Stimulated activated CD4-positive, alpha-beta T cell treated with anti-CD3 and anti-CD28 coated beads, TNF-alpha, amount 100 ng/mL, for 4 hours (primary cell): ENCODE measurements at places on chromosomes 13 and 19.

DNA sequence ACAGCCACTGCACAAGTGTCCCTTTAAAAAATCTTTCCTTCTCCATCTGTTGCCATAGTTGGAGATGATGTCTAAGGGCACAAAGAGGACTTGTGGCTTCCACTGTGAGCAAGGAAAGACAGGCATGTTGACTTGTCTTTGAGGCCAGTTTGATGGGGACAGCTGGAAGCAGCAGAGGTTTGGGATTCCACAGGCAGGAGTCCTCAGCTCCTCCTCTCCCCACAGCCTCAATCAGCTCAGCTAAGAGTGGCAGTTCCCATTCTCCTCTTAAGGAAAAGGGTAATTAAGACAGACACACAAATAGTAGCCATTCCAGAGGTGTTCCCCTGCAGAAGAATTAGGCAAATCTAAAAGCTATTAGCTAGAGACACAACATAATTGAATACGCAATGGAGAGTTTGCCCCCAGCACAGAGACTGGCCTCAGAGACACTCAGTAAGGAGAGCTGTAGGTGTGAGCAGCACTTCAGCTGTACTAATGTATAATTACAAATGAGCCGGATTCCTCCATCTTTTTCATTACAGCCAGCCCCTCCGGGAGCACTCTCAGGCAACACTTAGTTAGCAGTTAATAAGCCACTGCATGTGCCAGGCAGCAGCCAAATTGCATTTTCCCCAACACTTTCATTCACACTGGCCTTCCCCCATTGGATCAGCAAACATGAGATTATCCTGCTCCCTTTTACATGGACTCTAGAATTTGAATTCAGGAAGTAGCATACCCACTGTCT lies 434.0 kb downstream of the FOXO1 start:
- no peak for DNase-seq

- DNase-seq = no peak
Observed at GRCh38 chr13:98478189-98479129, 98.4 kb downstream of the STK24 start.

- DNase-seq = no peak
Observed at GRCh38 chr13:51828730-51829567, 16.0 kb downstream of the TMEM272 start.

GRCh38 chr19:34370983-34371382 lies 6.0 kb downstream of the GPI start:
- no peak for DNase-seq

DNA sequence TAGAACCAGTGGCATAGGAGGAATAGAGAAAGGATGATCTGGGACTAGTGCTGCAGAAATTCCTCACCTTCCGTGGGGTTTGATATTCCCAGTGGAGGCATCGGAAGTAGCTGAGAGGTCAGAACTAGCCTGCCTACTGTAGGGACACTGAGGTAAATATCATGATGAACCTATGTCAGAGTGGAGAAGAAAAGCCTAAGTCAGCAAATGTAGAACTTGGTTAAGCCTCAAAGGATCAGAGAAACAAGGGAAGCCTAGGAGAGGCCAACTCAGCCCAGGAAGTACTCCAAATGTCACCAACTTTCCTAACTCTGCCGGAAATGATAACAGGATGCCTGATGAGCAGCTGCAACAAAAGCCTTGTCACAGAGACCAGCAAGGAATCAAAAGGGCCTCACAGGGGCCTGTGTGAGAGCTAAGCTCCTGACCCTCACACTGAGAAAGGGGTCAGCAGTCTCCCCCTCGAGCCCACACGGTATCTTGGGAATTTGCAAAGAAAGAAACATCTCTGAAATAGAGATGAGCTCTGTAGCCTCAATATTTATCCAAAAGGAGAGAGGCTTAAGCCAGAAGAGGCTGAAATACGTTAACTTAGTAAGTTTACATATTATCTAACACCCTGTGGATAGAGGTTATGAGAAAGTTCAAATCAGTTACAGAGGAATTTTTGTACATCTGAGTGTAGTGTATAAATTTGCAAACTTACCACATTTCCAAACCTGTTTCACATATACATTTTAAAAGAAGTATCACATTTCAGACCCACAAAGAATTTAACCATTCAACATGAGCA lies 1064.3 kb downstream of the DIAPH3 start:
- no peak for DNase-seq

DNA sequence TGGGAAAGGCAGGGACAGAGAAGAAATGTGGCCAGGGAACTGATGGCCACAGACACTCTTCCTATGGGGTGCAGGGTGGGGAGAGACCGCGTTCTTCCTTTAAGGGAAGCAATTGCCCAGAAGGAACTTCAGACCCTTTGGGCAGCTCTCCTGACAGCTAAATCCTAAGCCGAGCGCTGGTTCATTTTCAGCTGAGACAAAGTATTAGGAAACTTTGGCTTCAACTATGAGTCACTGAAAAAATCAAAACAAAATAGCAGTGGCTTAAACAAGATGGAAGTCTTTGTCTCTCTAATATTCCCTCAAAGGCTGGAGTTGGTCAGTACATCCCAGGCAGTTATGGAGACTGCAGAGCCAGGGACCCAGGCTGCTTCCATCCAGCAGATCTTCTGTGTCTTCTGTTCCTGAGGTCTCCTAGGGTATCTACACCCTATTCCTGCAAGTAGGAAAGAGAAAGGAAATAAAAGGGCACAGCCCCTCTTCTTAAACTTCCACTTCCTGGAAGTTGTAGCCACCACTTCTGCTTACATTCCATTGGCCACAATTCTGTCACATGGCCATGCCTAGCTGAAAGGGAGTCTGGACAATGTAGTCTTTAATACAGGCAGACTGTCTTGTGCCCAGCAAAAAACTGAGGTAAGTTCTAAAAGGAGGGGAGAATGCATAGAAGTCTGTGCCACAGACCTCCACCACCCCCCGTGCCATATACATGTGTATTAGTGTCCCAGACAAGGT lies 163.5 kb downstream of the KATNAL1 start:
- DNase-seq = no peak

- no peak for DNase-seq
Observed at GRCh38 chr13:28531845-28532387, 37.0 kb upstream of the FLT1 start.

DNA sequence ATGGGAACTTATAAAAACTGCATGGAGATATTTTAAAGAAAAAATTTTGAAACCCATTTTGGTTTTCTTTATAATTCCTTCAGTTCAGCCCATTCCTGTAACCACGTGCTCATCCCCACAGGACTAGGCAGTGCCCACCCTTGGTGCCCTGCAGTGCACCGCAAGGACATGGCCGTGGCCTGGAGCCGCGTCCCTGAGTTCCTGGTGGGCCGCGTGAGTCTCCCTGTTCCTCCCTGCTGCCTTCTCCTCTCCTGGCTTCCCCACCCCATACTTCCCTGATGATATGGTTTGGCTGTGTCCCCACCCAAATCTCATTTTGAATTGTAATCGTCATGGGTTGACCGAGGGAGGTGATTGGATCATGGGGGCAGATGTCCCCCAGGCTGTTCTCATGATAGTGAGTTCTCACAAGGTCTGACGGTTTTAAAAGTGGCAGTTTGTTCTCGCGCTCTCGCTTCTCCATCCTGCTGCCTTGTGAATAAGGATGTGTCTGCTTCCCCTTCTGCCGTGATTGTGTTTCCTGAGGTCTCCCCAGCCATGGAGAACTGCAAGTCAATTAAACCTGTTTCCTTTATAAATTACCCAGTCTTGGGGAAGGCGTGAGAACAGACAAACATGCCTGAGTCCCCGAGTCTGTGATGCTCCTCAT lies 31.6 kb upstream of the TFDP1 start:
- no peak for DNase-seq

DNA sequence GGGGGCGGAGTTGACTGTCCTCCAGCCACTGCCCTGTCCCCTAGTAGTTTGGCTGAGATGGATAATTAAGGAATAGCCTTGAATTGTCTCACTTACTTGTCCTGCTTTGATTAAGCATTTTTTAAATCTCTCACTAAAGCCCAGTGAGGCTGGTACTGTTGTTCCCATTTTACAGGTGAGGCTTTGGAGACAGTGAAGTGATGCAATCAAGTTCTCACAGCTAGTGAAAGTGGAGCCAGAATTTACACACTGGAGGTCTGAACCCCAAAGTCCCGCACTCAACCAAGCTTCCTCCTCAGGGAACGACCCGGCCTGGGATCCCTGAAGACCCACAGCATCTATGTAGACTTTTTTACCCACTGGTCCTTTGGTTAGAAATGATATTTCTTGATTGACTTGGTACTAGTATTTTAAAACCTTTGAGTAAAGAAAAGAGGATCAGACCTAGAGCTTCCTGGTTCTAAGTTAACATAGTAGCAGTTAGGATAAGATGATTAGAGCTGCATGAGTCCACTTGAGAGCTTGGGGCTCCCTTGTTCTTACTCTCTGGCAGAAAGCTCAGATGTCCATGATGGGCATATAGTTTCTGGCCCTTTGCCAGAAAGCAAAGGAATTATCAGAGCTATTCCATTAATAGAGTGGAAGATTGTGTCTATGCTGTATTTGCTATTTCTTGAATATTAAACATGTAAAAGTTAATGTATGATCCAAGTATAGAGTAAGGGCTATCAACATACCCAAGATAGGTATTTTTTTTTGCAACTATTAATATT lies 154.3 kb downstream of the LMO7 start:
- DNase-seq = no peak

DNA sequence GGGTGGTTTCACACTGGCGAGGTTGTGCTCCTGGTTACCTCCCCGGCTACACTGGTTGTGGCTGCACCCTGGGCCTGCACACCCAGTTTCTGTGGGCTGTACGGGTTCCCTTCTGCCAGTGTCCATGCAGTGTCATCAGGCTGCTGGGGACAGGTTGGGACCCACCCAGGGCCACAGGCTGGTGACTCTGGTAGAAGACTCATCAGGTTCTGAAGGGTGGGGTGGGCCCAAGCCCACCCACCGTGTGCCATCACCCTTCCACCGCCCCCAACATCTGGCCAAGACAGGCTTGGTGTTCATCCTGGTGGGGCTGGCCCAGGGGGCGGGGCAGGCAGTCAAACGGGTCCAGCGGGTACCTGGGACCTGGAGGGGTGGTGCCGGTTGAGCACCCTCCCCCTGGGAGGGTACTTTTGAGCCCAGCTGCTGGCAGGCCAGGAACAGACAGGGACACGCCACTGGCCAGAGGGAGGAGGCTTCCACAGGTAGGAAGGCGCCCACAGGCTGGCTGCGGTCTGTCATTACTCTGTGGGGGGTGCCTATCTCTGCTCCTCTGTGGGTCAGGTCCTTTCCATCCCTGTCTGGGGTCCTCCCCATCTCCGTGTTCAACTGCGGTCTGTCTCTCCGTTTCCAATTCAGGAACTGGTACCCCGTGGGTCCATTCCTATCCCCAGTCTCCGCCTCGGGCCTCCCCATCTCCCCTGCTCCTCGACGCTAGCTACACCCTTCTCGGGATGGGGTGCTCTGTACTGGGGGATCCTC lies at the start of gene RNF225:
RNF225 (plus strand) TSS at position 437 of the 759 bp plus-strand sequence. CDS start 434 bp downstream, outside the sequence.
- no peak for DNase-seq

DNA sequence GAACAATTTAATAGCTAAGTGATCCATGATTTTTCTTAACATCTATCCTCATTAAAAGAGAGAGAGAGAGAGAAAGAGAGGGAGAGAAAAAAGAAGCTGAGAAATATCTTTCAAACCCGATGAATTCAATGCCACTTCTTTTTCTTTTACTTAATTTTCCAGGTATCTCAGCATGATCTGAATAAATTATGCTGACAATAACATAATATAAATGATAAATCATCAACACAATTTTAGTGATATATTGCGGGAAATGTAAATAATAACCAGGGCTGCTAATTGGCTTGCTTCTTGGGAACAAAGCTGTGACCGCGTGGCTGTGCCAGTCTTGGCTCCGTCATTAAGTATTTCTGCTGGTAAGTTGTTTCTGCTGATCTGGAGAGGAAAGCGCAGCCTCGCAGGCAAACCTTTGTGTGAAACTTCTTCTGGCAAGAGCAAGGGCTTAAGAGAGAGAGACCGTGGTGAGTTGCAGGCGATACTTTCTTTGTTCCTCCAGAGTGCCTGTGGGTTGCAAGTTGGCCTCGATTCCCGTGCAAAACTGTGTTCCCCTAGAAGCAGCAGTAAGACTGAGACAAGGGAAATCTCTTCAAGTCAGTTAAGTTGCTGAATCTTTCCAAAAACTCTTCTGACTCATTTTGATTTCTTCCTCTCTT lies 489.1 kb upstream of the TSHZ3 start:
- no peak for DNase-seq

DNA sequence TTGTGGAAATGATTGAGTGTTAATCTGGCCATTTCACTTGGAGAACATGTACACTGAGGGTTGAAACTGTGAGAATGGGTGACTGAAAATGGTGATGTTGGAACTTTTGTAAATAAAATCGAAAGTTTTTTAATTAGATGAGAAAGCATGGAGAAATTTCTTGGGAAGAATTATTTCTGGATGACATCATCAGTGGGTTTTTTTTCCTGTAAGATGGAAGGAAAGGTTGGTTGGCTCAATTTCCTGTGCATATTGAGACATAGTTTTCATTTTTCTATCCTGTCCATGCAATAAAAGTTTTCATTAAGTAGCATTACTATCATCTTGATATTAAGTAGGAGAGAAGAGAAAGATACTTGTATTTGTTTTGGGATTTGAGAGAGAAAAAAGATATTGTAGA lies 120.6 kb upstream of the HTR2A start:
- DNase-seq = no peak

- no peak for DNase-seq
Observed at GRCh38 chr19:52231154-52231910, 38.1 kb upstream of the ZNF766 start.

DNA sequence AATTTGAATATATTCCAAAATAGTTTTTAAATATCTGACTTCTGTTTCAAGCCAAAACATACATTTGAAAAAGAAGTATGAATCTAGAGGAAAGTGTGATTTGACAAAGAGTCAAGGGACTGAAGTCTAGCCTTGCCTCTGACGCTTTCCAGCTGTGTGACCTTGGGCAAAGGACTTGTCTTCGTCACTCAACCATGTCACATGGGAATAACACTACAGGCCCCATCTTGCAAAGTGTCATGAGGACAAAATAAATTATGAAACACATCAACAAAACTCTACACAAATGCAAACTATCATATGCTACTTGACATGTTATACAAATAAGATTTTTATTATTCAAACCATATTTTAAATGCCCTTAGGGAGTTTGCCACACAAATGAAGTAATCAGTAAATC lies 73.0 kb downstream of the CYSLTR2 start:
- no peak for DNase-seq

DNA sequence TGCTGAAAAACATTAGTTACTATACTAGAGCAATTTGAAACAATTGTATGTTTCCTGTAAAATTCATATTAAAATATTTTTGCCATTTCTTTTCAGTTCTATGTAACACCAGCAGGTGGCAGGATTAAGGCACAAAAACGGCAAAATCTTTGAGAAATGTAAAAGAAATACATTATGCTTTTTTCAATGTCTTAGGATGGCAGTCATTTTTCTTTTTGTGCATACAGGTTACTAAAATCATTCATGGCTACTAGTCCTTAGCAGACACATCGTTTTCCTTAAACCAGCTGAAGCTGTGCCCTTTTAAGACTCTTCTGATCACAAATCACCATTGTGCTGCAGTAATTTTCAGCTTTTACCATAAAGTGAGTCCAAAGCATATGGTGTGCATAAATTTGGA lies 800.7 kb upstream of the SLITRK5 start:
- no peak for DNase-seq
